Aorta (tissue), 5 donors: ENCODE measurements at places on chromosomes 12 and 14. TPM values are rescaled to one million over a fixed set of nuclear protein-coding genes. Genes with fewer than 3 reads are reported as not detected.

Gene CACNA2D4
- 6.2 TPM for total RNA-seq

DNA sequence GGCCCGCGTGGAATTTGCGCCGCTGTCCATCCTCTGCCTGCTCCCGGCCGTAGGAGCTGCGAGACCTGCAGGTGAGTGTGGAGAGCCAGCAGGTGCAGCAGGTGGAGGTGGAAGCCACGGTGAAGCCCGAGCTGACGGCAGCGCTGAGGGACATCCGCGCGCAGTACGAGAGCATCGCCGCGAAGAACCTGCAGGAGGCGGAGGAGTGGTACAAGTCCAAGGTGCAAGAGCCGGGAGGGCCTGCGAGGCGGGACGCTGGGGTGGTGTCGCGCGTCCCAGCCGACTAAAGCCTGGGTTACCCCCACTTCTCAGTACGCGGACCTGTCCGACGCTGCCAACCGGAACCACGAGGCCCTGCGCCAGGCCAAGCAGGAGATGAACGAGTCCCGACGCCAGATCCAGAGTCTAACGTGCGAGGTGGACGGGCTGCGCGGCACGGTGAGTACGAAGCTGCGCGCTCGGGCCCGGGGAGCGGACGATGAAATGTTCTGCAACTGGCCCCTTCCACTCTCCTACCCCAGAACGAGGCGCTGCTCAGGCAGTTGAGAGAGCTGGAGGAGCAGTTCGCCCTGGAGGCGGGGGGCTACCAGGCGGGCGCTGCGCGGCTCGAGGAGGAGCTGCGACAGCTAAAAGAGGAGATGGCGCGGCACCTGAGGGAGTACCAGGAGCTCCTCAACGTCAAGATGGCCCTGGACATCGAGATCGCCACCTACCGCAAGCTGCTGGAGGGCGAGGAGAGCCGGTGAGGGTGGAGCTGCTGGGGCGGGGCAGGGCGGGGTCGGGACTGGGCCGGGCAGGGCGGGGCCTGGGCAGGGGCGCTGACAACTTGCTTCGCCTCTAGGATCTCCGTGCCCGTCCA, 2.1 kb downstream of the PRPH start:
- H3K36me3 ChIP-seq: no peaks in the 10 kb centered on the region
- no peaks in the 10 kb centered on the region for H3K27me3 ChIP-seq
- no peak overlapping the region for H3K4me3 ChIP-seq
- no peaks in the 10 kb centered on the region for H3K4me1 ChIP-seq
- H3K27ac ChIP-seq: no peak overlapping the region

DNA sequence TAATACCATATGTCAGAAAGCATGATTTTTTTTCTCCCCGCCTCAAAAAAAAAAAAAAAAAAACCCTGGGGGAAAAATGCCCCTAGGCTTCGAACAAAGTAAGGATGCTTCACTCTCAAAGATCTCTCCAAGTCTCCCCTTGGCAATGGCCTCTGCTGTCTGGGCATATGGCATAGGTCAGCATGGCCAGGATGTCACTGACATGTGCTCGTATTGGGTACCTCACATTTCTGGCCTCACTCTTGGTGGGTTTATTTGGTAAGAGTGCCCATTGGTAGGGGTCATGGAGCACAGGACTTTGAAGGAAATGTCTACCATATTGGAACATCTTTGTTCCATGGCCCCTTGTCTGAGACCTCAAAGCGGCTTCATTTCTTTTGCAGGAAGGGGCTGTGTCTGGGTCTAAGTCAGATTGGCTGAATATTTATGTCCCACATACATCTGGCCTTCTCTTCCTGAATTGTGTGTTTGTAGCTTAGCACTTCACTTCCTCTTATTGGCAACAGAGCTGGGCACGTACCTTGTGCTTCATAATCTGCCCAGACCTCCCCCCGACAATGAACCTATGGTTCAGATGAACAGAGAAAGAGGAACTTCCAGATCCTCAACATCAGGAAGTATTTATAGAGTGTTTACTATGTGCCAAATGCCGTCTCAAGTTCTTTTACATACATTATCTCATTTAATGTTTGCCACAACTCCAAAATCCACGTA, 36.3 kb upstream of the OAS1 start:
- peaks cover 3% of the 10 kb centered on the region for H3K27me3 ChIP-seq
- no peaks in the 10 kb centered on the region for H3K36me3 ChIP-seq
- no peaks in the 10 kb centered on the region for H3K4me1 ChIP-seq
- DNase-seq: no peak
- no peak overlapping the region for H3K27ac ChIP-seq
- H3K4me3 ChIP-seq: no peak overlapping the region

- DNase-seq: no peak
- H3K27ac ChIP-seq: no peak overlapping the region
- H3K4me3 ChIP-seq: no peak overlapping the region
- H3K27me3 ChIP-seq: no peaks in the 10 kb centered on the region
Observed at GRCh38 chr12:111404362-111405148, 1.2 kb upstream of the SH2B3 start.

- no peaks in the 10 kb centered on the region for H3K4me1 ChIP-seq
- peak overlapping the region; percentile 40 for H3K4me3 ChIP-seq
- H3K36me3 ChIP-seq: peaks cover 2% of the 10 kb centered on the region
- H3K27ac ChIP-seq: no peak overlapping the region
- peak; percentile 55 for DNase-seq
Observed at GRCh38 chr12:54413284-54414190, 5.5 kb downstream of the ITGA5 start.

Gene SIX1
- total RNA-seq: 2.2 TPM

Gene ADAM21
- 0.24 TPM for total RNA-seq

DNA sequence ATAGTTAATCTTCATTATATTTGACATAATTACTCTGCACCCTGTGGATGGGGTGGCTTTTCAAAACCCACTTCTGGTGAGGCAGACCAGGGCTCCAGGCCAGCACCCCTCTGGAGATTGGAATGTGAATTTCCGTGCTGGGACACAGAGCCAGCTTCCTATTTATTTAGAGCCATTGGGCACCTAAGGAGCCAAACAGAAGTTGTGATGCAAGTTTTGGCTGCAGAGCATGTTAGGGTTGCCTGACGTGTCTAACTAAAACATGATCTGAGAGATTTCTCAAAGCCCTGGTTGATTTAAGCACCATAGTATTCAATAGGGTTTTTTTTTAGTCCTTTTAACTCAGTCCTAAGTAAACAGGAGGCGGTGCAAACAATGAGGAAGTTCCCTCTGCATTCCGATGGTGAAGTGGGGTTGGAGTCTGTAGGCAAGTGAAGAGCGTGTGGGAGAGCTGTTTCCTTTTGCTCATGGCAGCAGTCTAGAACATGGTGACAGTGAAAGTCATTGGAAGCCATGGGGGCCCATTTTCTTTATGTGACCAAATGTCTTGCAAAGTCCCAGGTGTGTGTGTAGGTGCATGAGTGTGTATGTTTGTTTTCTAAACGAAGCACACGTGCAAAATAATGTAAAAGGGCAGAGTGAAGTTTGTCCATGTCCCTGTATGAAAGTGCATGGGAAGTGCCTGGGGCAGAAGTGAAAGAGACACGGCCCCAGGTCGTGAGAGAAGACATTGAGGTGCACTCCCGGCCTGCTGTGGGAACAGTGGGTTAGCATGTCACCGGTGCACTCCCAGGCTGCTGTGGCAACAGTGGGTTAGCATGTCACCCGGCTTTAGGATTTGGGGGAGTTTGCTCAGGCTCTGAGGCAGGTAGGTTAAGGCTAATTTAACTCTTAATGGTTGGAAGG, 117.7 kb downstream of the PRKCH start:
- no peaks in the 10 kb centered on the region for H3K36me3 ChIP-seq
- no peaks in the 10 kb centered on the region for H3K4me1 ChIP-seq
- H3K4me3 ChIP-seq: no peak overlapping the region

DNA sequence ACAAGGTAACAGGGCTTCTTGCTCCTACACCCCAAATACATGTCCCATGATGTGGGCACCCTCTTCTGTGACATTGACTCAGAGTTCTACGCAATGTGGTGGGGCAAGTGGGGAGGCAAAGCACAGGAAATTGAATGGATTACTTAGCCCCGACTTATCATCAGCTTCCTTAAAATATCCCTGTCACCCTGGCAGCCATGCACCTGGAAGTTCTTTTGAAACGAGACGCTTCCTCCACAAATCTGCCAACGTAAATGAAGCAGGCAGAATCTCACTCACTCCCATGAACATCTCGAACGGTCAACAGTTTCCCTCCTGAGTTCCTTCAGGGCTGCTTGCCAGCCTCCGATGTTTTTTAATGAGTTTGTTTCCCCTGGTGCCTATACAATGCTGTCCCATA, 33.5 kb downstream of the RNFT2 start:
- no peaks in the 10 kb centered on the region for H3K27me3 ChIP-seq
- H3K4me3 ChIP-seq: no peak overlapping the region
- no peaks in the 10 kb centered on the region for H3K4me1 ChIP-seq
- H3K27ac ChIP-seq: no peak overlapping the region
- no peaks in the 10 kb centered on the region for H3K36me3 ChIP-seq

GRCh38 chr12:54585243-54585642, 3.2 kb downstream of the PPP1R1A start:
- H3K36me3 ChIP-seq: no peaks in the 10 kb centered on the region
- no peak overlapping the region for H3K4me3 ChIP-seq
- H3K27me3 ChIP-seq: no peaks in the 10 kb centered on the region
- DNase-seq: no peak

DNA sequence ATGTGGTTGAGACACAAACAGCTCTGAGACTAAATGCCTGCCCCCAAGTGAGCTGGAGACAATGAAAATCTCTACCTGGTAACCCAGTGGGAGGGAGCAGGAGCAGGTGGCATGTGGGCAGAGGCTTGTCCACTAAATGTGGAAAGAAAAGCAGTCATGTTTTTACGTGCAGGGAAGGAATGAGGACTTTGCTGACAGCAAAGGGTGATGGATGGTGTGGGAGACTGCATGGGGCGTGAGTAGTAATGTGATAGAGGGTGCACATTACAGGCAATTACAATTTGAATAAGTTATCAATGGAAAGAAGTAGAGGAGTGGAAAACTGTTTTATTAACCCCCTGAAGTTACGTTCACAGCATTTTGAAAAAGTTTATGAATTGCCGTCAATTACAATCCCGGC, 176.6 kb downstream of the NRXN3 start:
- H3K4me1 ChIP-seq: no peaks in the 10 kb centered on the region
- H3K4me3 ChIP-seq: no peak overlapping the region
- H3K27me3 ChIP-seq: no peaks in the 10 kb centered on the region

Gene AQP6
- total RNA-seq: 0.39 TPM

- H3K4me3 ChIP-seq: no peak overlapping the region
- no peaks in the 10 kb centered on the region for H3K4me1 ChIP-seq
- DNase-seq: no peak
- no peaks in the 10 kb centered on the region for H3K27me3 ChIP-seq
Observed at GRCh38 chr12:95181103-95181502, 36.2 kb downstream of the FGD6 start.

DNA sequence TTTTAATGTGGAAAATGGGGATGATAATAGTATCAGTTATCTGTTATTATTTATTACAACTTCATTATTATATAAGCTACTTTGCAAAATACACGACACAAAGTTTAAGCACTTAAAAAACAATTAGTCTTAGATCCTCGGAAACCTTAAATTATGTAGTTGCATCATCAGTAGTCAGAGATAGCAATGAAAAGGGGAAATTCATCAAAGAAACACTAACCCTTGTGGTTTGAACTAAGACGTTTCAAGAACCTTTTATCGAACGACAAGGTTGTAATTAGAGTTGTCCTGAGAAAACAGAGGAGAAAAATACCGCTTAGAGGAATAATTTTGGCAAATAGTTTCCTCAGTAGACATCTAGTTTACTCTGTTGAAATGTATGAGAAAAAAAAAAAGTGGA, 198.5 kb downstream of the PTPRO start:
- no peaks in the 10 kb centered on the region for H3K4me1 ChIP-seq
- no peaks in the 10 kb centered on the region for H3K27me3 ChIP-seq
- H3K4me3 ChIP-seq: no peak overlapping the region
- no peak overlapping the region for H3K27ac ChIP-seq
- DNase-seq: no peak

- no peaks in the 10 kb centered on the region for H3K4me1 ChIP-seq
- no peaks in the 10 kb centered on the region for H3K27me3 ChIP-seq
- H3K36me3 ChIP-seq: no peaks in the 10 kb centered on the region
- H3K27ac ChIP-seq: no peak overlapping the region
- no peak for DNase-seq
Observed at GRCh38 chr14:40847480-40847879, 759.2 kb upstream of the LRFN5 start.

Gene B3GNT4
- total RNA-seq: not detected

DNA sequence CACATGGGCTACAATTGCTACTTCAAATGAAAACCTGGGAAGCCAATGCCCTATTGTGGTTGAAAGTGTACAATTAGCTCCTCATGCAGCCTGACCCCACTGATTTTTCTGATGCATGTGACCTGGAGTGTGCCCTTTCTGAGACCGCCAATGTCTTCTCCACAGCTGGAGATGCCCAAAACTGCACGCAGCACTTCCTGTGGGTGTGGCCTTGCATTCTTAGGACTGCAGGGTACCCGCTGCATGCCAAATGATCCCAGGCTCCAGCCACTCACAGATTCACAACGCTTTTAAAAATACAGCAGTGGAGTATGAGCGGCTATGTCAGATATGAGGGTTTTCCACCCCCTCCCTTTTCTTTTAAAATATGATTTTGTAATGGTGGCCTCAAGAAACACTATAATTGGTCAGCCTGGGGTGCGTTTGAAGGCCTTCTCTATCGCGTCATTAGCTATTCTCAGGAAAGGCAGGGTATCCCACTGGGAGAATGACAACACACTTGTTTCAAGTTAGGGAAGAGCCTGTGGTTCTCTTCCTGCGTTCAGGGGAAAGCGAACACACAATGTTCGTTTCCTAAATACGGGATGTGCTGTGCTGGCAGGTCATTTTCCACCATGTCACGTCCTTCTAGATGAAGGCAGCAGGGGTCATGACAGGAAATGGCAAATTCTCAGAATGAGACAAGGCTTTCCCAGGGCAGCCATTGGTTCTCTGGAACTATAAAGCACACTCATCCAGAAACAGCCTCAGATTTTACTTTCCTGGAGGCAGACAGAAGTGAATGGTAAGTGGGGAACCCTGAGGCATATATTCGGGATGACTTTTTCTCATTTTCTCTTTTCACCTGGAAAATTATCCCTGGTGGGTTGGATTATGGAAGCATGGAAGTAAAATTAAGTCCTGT, at the start of gene APOLD1:
Gene APOLD1, plus strand, starts transcription at position 749 of the 904 bp plus-strand sequence. Its CDS starts 33 bp downstream, at position 782.
- no peaks in the 10 kb centered on the region for H3K27me3 ChIP-seq
- no peak for DNase-seq
- H3K4me3 ChIP-seq: no peak within 1 kb of the TSS

DNA sequence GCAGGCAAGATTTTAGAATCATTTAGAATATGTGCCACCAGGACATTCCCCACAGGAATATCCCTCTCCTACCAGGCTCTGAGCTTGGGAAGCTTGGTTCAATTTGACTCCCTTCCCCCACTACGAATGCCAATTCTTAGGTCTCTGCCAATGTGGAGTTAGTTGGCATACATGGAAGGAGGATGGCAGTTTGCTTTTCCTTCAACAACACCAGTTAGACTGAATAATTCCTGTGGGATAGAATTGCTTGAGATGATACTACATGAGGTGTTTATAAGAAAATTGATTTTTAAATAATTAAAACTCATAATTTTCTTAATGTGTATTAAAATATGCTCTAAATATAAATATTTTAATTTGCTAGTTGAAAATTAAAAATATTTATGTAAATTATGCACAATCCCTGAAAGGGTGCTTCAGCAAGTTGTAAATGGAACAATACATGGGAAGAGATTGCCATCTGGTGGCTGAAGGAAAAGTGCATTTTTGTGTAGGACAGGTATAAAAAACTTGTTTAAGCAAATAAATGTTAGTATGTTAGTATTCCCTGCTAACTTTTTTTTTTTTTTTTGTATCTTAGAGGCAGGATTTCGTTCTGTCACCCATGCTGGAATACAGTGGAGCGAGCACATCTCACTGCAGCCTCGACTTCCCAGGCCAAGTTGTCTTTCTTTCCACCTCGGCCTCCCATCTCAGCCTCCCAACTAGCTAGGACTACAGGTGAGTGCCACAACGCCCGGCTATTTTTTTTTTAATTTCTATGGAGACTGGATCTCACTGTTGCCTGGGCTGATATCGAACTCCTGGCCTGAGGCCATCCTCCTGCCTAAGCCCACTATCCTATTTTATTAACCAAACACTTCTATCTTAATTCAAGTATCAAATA, 25.8 kb upstream of the STRAP start:
- H3K4me3 ChIP-seq: no peak overlapping the region
- H3K27ac ChIP-seq: no peak overlapping the region
